SHP77 treated with DMSO at 0.1 percent for 48 hours (cell line): ENCODE measurements at places on chromosomes 3 and 15.

DNA sequence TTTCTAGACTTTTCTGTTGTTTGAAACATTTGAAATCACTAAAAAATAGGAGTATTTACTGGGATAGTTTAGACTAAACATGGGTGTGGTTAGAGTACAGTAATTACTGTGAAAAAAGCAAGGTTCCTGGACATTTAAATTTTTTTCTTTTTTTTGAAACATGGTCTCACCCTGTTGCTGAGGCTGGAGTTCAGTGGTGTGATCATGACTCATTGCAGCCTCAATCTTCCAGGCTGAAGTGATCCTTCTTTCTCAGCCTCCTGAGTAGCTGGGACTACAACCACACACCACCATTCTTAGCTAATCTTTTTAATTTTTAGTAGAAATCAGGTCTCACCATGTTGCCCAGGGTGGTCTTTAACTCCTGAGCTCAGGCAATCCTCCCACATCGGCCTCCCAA is 20.4 kb upstream of the CELF6 start:
- no peak for DNase-seq

GRCh38 chr3:192639987-192640386 is 87.4 kb downstream of the FGF12 start:
- DNase-seq = no peak

- DNase-seq = no peak
Measured at GRCh38 chr3:84974347-84974746, 15.6 kb downstream of the CADM2 start.

GRCh38 chr3:41198046-41198445 is 1.3 kb upstream of the CTNNB1 start:
- DNase-seq = no peak

GRCh38 chr3:150073513-150073912 is 102.8 kb upstream of the PFN2 start:
- no peak for DNase-seq

GRCh38 chr3:12060139-12060845 is 56.1 kb downstream of the SYN2 start:
- DNase-seq = no peak

DNA sequence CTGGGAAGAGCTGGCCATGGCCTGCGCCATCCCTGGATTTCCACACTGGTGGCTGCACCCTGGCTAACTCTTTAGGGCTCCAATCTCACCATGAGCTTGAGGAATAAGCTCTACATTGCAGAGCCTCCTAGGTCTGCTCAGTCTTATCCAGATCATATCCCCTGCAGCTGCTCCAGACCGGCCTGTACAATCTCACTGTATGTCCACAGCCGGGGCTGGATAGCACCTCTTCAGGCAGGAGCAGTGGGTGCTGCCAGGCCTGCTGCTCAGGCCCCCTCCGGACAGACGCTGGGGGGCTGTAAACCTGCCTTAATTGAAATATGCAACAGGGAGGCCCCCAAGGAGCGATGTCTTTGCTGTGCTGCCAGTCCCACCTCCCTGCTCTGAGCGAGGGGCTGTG is 15.6 kb downstream of the INSYN1 start:
- no peak for DNase-seq

GRCh38 chr3:174460831-174461230 is 398.3 kb upstream of the NAALADL2 start:
- no peak for DNase-seq

DNA sequence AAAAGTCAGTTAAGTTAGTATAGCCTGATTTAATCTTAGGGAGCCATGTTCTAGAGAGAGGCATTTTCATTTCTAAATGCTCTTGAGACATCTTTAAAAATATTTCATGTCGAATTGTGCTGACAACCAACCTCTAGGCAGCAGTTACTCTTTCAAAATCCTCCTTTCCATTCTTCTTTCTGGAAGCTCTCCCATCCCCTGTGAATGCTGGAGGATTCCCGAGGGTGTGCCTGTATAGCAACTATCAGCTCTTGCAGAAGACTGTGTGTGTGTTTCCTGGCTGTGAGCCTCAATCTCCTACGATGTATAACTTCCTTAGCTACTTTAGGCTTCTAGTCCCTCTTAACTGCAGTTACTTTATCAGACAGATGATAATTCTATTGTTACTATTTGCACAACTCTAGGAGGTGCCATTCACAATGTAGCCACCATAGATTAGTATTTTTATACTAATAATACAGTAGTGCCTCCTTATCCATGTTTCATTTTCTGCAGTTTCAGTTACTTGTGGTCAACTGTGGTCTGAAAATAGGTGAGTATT is 250.3 kb downstream of the EDEM1 start:
- no peak for DNase-seq

DNA sequence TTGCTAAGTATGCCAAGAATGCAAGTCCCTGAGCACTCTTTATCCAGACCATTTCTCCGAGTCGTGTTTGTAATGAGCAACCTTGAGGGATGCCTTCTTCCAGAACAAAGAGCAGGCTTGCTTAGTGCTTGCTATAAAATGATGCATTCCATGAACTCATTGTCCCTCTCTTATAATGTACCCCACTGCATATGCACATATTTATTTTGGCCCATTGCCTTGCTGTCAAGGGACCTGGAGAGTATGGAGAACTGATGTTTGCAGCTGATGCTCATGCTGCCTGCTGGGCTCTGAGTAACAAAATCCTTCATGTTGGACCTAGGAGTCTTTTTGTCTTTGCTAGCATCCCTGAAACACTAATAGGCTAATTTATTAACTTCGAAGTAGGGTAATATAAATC is 97.8 kb upstream of the AADACL2 start:
- peak; percentile 2 for DNase-seq
